ENCODE measurements at places on chromosomes 3 and 15. TPM values are rescaled to one million over a fixed set of nuclear protein-coding genes. Genes with fewer than 3 reads are reported as not detected.
A peak's percentile ranks its signal among the peaks of the same experiment; 100 is the strongest.

DNA sequence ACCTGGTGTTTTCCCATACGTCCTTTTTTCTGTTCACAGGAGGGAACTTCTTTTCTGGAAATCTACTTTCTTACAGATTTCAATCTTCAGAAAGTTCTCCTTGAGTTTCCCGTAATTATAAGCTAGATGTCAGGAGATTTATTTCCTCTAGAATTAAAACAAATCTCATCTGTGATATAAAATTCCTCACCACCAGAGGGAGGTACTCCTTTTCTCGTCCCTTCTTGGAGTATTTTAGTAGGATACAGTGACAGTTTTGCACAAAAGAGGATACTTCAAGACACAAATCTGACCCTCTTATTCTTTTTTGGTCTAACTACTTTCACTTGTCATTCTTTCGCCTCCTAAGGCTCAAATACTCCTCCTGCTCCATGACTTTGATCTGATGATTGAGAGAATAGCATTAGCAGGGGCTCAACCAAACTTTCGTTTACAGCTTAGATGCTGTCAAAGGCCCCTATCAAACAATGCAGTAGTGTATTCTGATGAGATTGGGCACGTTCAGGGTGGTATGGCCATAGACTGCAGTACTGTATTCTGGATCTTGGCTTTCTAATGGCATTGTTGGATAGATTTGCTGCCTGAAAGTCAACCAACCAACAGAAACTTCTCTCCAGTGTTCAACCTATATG lies 38.0 kb downstream of the TMEM41A start:
- DNase-seq: no peak

DNA sequence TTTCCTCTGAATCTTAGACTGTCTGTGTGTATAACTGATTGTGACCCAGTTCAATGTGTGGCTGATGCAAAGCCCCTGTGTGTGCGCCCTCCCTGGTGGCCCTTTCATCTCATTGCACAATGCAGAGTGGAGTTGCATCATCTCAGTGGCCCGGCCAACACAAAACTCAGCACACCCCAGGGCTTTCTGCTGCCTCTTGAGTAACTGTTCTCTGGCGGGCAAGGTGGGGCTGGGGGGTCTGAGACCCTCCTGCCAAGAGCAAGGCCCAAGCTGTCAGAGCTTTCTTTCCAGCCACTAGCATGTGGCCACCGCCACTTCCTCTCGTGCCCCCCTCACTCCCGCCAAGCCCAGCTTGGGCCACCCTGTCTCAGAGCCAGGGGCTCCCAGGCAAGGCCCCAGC lies 80.7 kb upstream of the ALDH1L1 start:
- DNase-seq: no peak

GRCh38 chr15:78620527-78621421 lies at the start of gene CHRNA3:
Gene CHRNA3 (minus strand): TSS chr15:78620996. CDS start chr15:78620794, 202 bp downstream.
- DNase-seq: no peak

DNA sequence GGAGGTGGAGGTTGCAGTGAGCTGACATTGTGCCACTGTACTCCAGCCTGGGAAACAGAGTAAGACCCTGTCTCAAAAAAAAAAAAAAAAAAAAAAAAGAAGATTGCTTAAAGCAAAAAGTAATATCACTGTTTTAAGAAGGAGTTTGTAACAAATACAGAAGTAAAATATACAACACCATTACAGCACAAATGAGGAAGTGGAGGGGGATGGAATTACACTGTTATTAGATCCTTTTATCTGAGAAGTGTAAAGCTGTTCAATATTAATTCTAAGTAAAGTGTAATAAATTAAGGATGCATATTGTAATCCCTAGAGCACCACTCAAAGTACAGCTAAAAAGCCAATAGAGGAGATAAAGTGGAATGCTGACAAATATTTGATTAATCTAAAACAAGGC lies 47.0 kb upstream of the SNRPA1 start:
- no peak for DNase-seq

DNA sequence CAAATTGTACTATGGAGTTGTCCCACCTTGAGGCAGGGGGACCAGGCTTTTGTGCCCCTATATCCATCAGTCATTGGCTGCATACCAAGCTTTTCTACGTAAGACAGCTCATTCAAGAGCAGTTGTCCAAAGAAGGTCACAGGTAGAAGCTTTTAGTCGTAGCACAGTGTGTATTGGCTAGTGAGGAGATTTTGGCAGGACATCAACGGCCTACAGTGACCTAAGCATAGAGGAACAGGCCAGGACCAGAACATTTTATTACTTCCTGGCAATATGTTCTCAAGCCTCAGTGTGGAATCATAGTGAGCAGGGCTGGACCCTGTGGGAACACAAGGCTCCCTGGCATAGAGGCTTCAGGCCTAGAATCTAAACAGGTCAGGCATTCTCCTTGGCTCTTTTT lies 105.4 kb upstream of the ANKRD28 start:
- DNase-seq: no peak

- no peak for DNase-seq
Measured at GRCh38 chr15:62298811-62299210, 133.7 kb upstream of the C2CD4B start.

DNA sequence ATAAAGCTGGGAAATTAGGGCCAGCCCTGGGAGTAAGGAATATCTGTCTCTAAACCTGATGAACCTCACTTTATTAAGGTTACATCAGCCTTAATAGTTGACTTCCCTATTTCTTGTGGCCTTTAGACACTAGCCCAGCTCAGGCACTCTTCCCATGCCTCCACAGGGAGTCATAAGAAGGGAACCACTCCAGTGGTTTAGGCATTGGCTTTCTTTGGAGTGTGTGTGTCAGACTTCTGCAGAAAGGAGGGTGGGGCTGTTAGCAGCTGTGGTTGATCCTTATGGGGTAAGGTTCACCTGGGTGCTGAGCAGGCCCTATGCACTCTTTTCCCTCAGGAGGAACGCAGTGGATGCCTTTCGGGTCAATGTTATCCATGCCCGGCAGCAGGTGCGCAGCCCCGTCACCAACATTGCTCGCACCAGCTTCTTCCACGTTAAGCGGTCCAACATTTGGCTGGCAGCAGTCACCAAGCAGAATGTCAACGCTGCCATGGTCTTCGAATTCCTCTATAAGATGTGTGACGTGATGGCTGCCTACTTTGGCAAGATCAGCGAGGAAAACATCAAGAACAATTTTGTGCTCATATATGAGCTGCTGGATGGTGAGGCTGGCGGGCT lies 4.0 kb downstream of the AP2M1 start:
- no peak for DNase-seq

DNA sequence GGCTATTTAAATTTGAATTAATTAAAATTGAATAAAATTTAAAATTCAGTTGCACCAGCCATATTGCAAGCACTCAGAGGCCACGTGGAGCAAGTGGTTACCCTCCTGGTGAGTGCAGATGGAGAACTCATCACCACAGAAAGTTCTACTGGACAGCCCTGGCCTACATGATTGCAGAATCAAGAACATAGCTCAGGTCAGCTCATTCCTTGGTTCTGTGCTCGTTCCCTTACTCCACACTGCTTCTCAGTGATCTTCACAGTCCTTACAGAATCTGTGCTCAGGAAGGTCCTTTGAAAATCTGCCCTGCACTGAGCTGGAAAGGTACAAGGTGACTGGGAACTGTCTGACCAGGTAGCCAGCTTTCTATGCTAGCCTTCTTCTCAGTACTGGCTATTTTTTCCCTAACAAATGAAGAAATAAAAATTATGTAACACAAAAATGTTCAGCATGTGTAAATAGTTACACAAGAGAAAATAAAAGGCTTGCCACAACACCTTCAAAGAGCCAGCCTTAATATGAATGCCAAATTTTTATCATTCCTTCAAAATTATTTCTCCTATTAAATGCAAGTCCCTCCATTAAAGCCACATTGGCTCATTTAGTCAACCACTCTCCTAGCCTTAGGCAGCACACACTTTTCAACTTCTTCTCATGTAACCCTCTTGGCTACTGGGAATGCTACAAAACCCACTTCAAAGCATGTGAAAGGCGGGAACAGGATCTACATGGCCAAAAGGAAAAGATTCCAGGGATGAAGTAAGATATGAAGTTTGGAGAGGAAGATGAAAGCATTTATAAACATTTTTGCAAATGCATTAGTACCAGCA lies 326.4 kb upstream of the WNT5A start:
- DNase-seq: peak; percentile 39

DNA sequence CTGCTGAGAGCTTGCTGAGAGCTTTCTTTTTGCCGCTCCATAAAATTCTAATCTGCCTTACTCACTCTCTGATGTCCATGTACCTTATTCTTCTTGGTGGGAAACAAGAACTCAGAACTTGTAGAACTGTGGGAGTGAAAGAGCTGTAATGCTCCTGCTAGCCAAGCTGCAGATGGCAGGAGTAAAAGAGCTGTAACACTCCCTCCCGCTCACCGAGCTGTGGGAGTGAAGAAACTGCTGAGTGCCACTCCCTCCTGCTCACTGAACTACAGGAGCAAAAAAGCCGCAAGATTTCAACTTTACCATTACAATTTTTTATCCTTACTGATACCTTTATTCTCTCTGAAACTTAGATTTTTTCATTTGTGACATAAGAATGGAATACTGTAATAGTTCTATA lies 199.1 kb downstream of the SI start:
- no peak for DNase-seq

DNA sequence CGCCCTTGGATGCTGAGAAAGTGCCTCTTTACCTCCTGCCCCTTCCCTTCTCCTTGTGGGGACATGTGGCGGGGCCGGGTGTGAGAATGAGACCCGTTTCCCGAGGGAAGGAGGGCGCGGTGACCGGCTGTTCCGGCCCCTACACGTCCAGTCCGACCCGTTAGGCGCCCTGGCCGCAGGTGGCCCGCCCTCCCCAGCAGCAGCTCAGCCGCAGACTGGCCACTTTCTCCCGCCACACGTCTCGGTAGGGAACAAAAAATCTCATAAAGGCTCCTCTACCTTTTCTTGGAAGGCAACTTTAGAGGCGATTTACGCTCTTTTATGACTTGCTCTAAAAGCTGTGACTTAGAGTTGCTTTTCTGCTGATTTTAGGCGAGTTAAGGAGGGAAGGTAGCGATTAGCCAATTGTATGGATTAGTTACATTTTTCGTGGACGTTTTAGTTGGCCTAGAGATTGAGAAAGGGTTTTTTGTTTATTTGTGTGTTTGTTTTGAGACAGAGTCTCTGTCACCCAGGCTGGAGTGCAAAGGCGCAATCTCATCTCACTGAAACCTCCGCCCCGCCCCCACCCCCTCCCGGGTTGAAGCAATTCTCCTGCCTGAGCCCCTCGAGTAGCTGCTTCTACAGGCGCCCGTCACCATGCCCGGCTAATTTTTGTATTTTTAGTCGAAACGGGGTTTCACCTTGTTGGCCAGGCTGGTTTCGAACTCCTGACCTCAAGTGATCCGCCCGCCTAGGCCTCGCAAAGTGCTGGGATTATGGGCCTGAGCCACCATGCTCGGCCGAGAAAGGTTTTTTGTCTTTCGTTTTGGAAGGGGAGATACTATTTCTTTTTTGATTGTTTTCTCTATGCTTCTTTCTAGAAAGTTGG lies 8.3 kb upstream of the PGPEP1L start:
- no peak for DNase-seq

DNA sequence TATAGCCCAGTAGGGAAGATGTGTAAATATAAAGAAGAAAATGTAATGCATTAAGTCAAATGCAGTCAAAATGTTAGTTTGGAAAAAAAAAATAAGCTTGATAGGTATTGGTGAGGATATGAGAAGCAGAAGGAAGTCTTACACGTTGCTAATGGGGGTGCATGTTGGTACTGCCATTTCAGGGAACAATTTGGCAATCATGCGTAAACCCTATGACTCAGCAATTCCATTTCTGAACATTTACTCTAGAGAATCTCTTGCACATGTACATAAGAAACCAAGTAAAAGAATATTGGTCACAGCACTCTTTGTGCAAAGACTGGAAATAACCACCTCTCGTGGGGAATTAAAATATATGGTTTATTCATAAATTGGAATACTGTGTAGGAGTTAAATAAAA lies 35.5 kb upstream of the TIMP4 start:
- DNase-seq: no peak

DNA sequence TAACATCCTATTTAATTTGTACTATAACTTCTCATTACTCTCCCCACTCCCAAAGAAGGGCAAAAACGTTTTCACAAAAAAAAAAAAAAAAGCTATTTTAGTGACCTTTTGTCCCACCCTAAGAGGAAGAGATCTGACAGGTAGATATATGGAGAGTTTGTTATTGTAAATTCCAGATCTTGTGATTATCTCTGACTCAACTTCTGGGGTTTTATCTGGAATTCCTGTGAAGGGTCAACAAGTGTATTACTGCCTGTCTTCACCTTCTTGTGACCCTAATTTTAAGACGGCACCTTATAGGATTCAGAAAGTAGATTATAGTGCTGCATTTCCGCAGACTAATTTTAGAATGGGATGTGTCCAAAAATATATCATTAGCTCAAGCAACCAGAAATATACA lies 205.9 kb upstream of the CDIN1 start:
- no peak for DNase-seq

DNA sequence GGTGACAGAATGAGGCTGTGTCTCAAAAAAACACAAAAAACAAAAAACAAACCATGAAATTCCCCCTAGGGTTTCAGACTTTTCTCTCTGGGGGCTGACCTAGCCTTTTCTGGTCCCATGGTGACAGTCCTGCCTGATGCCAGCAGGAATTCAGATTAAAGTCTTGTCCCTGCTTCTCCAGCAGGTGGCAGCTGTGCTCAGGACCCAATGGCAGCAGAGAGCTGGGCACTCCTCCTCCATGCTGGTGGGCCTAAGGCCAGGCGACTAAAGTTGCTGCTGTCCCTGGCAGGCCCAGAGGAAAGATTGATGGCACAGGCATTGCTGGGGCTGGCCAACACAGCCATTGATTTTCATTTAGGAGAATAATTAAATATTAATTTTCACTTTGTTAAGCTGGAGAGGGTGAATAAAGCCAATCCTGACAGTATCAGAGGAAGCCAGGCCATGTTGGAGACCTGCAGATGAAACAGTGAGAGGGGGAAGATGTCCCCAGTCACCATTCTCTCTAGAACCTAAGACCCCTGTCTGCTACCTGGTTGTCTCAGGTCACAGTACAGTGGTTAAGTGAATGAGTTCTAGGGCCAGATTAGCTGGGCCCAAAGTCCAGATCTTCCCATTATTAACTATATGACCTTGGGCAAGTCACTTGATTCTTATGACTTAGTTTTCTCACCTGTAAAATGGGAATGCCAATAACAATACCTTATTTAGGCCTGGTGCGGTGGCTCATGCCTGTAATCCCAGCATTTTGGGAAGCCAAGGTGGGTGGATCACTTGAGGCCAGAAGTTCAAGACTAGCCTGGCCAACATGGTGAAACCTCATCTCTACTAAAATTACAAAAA lies 7.1 kb downstream of the CELF6 start:
- peak; percentile 54 for DNase-seq

GRCh38 chr15:34754674-34755418 lies at the start of gene GJD2:
Gene GJD2 (minus strand): TSS chr15:34754998. CDS start chr15:34754488, 510 bp downstream.
- DNase-seq: no peak

Gene CACNA2D2
- total RNA-seq: 2.0 TPM
